ENCODE measurements at places on chromosomes 16 and 17. TPM values are rescaled to one million over a fixed set of nuclear protein-coding genes. Genes with fewer than 3 reads are reported as not detected.
A peak's percentile ranks its signal among the peaks of the same experiment; 100 is the strongest.

GRCh38 chr16:4365014-4365406 is 6.6 kb upstream of the VASN start:
- DNase-seq = no peak
- no peak overlapping the region for H3K27ac ChIP-seq
- H3K4me3 ChIP-seq = no peak overlapping the region

DNA sequence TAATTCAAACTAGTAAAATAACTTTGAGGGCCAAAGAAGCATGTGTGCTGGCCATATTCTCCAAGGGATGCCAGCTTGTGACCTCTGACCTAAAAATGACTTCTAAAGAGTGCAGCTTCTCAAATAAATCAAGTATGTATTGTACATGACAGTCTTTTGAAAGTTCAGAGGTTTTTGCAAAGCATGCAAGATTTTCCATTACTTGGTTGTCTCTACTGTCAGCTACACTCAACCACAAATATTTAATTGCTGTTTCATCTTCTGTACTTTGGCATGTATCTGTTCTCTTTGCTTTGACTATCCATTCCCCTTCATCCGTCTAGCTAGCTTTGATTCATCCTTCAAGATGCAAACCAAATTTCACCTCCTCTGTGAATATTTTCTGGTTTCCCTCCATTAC is 121.9 kb upstream of the HS3ST2 start:
- no peak overlapping the region for H3K27ac ChIP-seq
- no peaks in the 10 kb centered on the region for H3K27me3 ChIP-seq

DNA sequence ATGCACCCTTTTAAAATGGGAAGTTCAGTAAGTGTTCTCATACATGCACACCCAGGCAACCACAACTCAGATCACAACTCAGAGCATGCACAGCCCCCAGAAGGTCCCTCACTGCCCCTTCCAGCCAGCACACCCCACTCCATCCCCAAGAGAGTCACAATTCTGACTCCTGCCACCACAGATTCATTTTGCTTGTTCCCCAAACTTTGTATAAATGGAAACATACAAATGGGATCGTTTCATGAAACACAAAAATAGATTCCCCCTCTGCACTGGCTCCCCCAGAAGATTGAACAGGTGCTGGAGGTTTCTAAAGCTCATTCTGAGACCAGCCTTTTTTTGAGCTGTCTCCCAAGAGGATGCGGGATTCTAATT is 3.3 kb upstream of the TNFRSF13B start:
- DNase-seq = no peak
- H3K36me3 ChIP-seq = no peaks in the 10 kb centered on the region
- no peak overlapping the region for H3K27ac ChIP-seq
- no peak overlapping the region for H3K4me3 ChIP-seq
- H3K4me1 ChIP-seq = no peaks in the 10 kb centered on the region

- no peaks in the 10 kb centered on the region for H3K36me3 ChIP-seq
- H3K4me3 ChIP-seq = no peak overlapping the region
- no peaks in the 10 kb centered on the region for H3K4me1 ChIP-seq
- H3K27ac ChIP-seq = no peak overlapping the region
- peaks cover 17% of the 10 kb centered on the region for H3K27me3 ChIP-seq
Observed at GRCh38 chr16:49050607-49051006, 231.0 kb downstream of the CBLN1 start.

DNA sequence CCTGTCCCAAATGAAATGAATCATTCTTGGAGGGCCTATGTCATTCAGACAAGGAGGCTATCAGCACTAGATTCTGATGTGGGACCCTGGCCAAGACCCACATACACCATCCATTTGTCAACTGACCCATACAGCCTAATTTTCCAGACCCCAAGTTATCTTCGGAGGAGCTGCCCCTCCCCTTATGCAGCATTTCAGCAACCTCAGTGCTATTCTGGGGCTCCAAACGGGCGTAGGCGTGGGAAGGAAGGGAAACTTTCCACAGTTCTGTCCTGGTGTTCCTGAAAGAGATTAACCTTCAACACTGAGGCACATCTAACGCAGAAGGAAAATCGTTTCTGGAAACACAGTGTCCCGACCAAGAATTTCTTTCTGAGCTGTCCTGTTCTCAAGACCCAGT is 86.7 kb downstream of the MYH11 start:
- peaks cover 14% of the 10 kb centered on the region for H3K27me3 ChIP-seq
- no peaks in the 10 kb centered on the region for H3K36me3 ChIP-seq
- DNase-seq = no peak
- no peaks in the 10 kb centered on the region for H3K4me1 ChIP-seq
- no peak overlapping the region for H3K4me3 ChIP-seq
- H3K27ac ChIP-seq = no peak overlapping the region

GRCh38 chr17:46818316-46818928 is at the start of gene WNT3:
Gene WNT3, minus strand, starts transcription at chr17:46818692. Its CDS starts 95 bp downstream, at chr17:46818597.
- H3K27me3 ChIP-seq = peaks cover 90% of the 10 kb centered on the region
- H3K4me1 ChIP-seq = peaks cover 8% of the 10 kb centered on the region
- H3K36me3 ChIP-seq = no peaks in the 10 kb centered on the region
- peak within 1 kb of the TSS; percentile 61 for H3K4me3 ChIP-seq
- no peak for DNase-seq

DNA sequence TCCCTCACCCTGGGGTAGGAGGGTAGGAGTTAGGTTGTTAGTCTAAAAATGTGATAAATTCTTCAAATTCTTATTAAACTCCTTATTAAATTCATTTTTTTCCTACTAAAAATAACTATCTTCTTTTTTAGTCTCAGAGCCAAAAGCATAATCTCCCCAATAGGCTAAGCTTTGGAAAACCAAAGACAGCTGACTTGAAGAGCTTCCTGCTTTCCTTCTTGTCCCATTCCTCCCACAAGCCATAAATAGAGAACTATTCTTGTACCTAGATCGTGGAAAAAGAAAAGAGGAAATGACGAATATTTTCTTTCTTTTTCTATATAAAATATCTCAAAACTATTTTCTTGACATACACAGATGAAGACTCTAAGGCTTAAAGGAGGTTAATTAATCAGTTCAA is 486.9 kb downstream of the CDH8 start:
- H3K36me3 ChIP-seq = no peaks in the 10 kb centered on the region
- H3K4me3 ChIP-seq = no peak overlapping the region
- no peaks in the 10 kb centered on the region for H3K4me1 ChIP-seq
- H3K27ac ChIP-seq = no peak overlapping the region
- DNase-seq = no peak

DNA sequence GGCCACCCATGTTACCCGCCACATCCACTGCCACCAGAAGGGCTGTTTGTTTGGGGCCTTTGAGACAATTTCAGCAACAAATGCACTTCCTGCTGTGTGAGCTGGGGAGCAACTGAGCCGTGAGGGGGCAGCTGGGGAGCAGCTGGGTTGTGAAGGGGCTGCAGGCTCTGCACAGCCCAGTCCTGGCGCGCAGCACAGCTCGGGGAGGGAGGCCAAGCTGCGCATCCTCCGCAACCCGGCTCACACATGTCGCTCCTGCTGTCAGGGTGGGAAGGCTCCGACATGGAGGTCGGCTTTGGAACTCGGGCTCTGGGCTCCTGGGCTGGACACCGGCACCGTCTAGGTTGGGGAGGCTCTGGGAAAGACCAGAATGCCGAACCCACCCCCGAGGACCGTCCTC is 53.6 kb downstream of the CBFA2T3 start:
- DNase-seq = no peak
- H3K36me3 ChIP-seq = no peaks in the 10 kb centered on the region
- no peak overlapping the region for H3K4me3 ChIP-seq
- no peaks in the 10 kb centered on the region for H3K27me3 ChIP-seq
- peaks cover 6% of the 10 kb centered on the region for H3K4me1 ChIP-seq
- no peak overlapping the region for H3K27ac ChIP-seq

- no peak overlapping the region for H3K27ac ChIP-seq
- H3K4me3 ChIP-seq = no peak overlapping the region
- peaks cover 2% of the 10 kb centered on the region for H3K4me1 ChIP-seq
- DNase-seq = no peak
Observed at GRCh38 chr17:15092762-15093161, 172.4 kb downstream of the PMP22 start.

- no peak overlapping the region for H3K4me3 ChIP-seq
- H3K36me3 ChIP-seq = peaks cover 3% of the 10 kb centered on the region
- DNase-seq = no peak
- H3K4me1 ChIP-seq = peaks cover 21% of the 10 kb centered on the region
- H3K27me3 ChIP-seq = no peaks in the 10 kb centered on the region
Observed at GRCh38 chr17:65902155-65902554, 289.8 kb downstream of the CEP112 start.

DNA sequence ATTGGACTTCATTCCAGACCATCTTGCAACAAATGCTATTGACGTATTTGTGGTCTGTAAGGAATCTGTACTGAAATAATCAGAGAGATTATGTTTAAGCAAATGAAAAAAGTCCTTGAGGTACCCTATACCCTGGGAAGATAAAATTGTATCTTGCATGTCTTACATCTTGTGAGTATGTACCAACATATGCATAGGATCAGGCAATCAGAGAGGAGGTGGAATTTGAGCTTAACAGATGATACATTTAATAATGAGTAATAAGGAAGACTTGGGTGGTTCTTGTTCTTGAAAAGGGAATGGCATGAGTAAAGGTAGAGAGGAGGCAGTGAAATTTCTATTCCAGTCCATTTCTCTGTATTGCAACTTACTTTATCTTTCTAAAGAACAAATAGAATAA is 10.6 kb downstream of the MOSMO start:
- peaks cover 2% of the 10 kb centered on the region for H3K4me1 ChIP-seq
- no peak for DNase-seq
- no peak overlapping the region for H3K4me3 ChIP-seq
- no peaks in the 10 kb centered on the region for H3K27me3 ChIP-seq

DNA sequence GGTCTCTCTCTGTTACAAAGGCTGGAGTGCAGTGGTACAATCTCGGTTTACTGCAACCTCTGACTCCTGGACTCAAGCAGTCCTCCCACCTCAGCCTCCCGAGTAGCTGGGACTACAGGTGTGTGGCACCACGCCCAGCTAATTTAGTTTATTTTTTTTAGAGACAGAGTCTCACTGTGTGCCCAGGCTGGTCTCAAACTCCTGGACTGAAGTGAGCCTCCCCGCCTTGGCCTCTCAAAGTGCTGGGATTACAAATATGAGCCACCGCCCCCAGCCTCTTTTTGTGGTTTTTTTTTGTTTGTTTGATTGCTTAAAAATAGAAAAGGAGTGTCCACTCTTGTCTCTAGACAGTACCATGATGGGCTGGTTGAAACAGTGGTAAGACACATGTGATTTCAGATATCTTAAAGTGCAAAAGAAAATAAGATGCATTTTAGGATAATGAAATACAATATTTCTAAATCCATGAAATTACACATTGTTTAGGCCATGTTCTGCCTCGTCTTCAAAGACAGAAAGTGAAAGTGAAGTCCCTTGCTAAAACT is 27.4 kb downstream of the KIAA0513 start:
- H3K4me1 ChIP-seq = peaks cover 21% of the 10 kb centered on the region
- H3K4me3 ChIP-seq = no peak overlapping the region
- DNase-seq = no peak
- H3K27me3 ChIP-seq = no peaks in the 10 kb centered on the region
- no peak overlapping the region for H3K27ac ChIP-seq
- H3K36me3 ChIP-seq = no peaks in the 10 kb centered on the region

DNA sequence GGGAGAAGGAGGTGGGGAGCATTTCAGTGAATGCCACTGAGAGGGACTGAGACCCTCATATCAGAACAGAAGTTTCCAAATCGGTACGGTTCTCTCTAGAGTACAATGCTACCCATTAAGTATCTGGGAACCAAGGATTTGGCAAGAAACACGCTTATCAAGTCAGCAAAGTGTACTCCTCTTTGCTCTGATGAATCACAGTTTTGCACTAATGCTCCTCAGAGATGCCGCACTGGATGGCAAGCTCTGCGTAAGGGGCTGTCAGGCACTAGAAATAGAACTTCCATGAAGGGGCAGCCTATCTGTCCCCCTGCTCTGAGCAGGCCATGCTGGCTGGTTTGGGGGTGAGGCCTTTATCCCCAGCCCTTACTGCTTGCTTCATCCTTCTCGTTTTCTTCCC is 4.8 kb upstream of the ABCC12 start:
- H3K4me3 ChIP-seq = no peak overlapping the region
- DNase-seq = no peak
- H3K36me3 ChIP-seq = no peaks in the 10 kb centered on the region
- peaks cover 3% of the 10 kb centered on the region for H3K27me3 ChIP-seq
- H3K27ac ChIP-seq = no peak overlapping the region
- H3K4me1 ChIP-seq = peaks cover 6% of the 10 kb centered on the region

DNA sequence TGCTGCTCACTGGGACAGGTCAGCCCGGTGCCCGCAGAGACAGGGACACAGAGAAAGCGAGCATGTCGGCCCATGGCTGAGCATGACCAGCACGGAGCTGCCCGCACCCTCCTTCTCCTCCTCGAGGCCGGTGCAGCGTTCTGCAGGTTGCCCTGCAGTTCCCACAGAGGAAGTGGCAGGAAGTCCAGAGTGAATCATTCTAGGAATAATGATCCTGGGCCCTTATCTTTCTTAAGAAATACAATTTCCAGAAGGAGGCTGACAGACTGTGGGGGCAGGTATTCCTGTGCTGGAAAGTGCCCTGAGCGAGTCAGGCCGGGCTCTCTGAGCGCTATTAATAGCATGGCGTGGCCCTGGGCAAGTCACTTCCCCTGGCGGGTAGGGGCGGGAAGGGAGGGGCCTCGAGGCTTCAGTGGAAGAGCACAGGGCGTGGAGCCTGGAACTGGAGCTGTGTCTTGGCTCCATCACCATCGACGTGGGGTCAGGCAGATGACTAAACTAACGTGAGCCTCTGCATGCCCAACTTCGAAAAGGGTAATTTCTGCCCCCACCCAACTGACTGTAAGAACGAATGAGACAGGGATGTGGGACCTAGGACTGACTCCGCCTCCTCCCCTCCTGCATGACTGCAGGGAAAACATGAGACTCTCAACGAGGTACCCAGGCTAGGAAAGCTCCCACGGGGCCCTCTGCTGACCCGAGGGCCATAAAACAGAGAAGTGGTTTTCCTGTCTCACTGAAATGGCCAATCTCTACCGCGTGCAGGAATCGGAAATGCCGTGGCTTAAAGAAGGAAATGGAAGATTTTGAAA is 9.8 kb downstream of the TMEM204 start:
- no peaks in the 10 kb centered on the region for H3K36me3 ChIP-seq
- DNase-seq = no peak
- H3K27me3 ChIP-seq = no peaks in the 10 kb centered on the region
- no peaks in the 10 kb centered on the region for H3K4me1 ChIP-seq

DNA sequence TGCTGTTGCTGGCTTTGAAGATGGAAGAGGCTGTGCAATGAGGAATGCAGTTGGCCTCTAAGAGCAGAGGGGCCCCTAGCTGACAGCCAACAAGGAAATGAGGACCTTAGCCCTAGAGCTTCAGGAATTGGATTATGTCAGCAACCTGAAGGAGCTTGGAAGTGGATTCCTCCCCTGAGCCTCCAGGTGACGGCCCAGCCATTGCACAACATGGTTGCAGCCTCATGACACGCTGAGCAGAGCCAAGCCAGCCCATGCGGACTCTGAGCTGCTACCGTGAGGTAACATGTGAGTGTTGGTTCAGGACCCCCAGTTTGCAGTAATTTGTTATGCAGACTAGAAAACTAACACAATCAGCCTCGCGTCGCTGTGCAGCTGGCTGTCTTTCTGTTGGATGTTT is 20.2 kb downstream of the CCDC42 start:
- H3K4me1 ChIP-seq = peaks cover 3% of the 10 kb centered on the region
- no peaks in the 10 kb centered on the region for H3K36me3 ChIP-seq
- no peak overlapping the region for H3K27ac ChIP-seq
- DNase-seq = no peak
- peaks cover 3% of the 10 kb centered on the region for H3K27me3 ChIP-seq

Gene SMIM22
- not detected for total RNA-seq

Gene TMEM114
- 1.8 TPM for total RNA-seq

Gene ACSM2A
- total RNA-seq = not detected

Gene RANGRF
- total RNA-seq = 33.6 TPM

Gene DOC2A
- 5.0 TPM for total RNA-seq
